Psoas muscle (tissue), 8 donors: ENCODE measurements at places on chromosomes 6 and 20. TPM values are rescaled to one million over a fixed set of nuclear protein-coding genes. Genes with fewer than 3 reads are reported as not detected.

DNA sequence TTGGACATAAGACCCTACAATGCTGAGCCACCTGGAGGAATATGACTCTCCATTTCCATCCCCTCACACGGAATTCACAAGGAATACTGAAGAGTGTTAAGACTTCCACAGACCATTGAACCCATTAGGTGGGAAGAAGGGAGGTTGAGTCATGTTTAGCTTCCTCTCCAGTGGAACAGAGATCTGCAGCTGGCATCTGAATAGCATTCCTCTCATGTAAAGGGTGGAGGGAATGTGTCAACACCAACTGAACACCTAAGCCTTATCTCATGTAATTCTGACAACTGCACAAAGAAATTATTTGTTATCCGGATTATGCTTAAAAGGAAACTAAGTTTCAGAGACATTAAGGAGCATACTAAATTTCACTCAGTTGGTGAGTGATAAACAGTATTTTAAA is 705.9 kb downstream of the MAFB start:
- peaks cover 41% of the 10 kb centered on the region for H3K4me1 ChIP-seq
- no peaks in the 10 kb centered on the region for H3K27me3 ChIP-seq
- H3K36me3 ChIP-seq, result no peaks in the 10 kb centered on the region
- no peak overlapping the region for H3K4me3 ChIP-seq
- no peak for DNase-seq

GRCh38 chr6:153059757-153060156 is 57.2 kb upstream of the MTRF1L start:
- H3K27ac ChIP-seq, result no peak overlapping the region
- DNase-seq, result no peak
- no peak overlapping the region for H3K4me3 ChIP-seq
- no peaks in the 10 kb centered on the region for H3K36me3 ChIP-seq

- no peaks in the 10 kb centered on the region for H3K27me3 ChIP-seq
- no peaks in the 10 kb centered on the region for H3K36me3 ChIP-seq
- peaks cover 25% of the 10 kb centered on the region for H3K4me1 ChIP-seq
Measured at GRCh38 chr20:8163543-8163942, 31.5 kb downstream of the PLCB1 start.

GRCh38 chr6:138098306-138098705 is 8.9 kb downstream of the PERP start:
- no peaks in the 10 kb centered on the region for H3K27me3 ChIP-seq
- H3K27ac ChIP-seq, result no peak overlapping the region
- peaks cover 7% of the 10 kb centered on the region for H3K4me1 ChIP-seq
- H3K4me3 ChIP-seq, result no peak overlapping the region

GRCh38 chr20:22462975-22463914 is 121.1 kb downstream of the FOXA2 start:
- no peak overlapping the region for H3K27ac ChIP-seq
- no peak for DNase-seq
- no peaks in the 10 kb centered on the region for H3K36me3 ChIP-seq
- no peak overlapping the region for H3K4me3 ChIP-seq
- no peaks in the 10 kb centered on the region for H3K27me3 ChIP-seq

GRCh38 chr20:54097236-54097529 is 26.8 kb upstream of the BCAS1 start:
- H3K4me1 ChIP-seq, result no peaks in the 10 kb centered on the region
- H3K4me3 ChIP-seq, result no peak overlapping the region
- no peak for DNase-seq
- H3K27ac ChIP-seq, result no peak overlapping the region

- peak; percentile 70 for DNase-seq
- peak overlapping the region; percentile 22 for H3K4me3 ChIP-seq
- H3K4me1 ChIP-seq, result no peaks in the 10 kb centered on the region
- H3K27me3 ChIP-seq, result no peaks in the 10 kb centered on the region
- H3K36me3 ChIP-seq, result no peaks in the 10 kb centered on the region
- H3K27ac ChIP-seq, result no peak overlapping the region
Measured at GRCh38 chr6:7673063-7673536, 52.8 kb upstream of the BMP6 start.

The PGC gene
- not detected for total RNA-seq

The PI3 gene
- 0.40 TPM for total RNA-seq

DNA sequence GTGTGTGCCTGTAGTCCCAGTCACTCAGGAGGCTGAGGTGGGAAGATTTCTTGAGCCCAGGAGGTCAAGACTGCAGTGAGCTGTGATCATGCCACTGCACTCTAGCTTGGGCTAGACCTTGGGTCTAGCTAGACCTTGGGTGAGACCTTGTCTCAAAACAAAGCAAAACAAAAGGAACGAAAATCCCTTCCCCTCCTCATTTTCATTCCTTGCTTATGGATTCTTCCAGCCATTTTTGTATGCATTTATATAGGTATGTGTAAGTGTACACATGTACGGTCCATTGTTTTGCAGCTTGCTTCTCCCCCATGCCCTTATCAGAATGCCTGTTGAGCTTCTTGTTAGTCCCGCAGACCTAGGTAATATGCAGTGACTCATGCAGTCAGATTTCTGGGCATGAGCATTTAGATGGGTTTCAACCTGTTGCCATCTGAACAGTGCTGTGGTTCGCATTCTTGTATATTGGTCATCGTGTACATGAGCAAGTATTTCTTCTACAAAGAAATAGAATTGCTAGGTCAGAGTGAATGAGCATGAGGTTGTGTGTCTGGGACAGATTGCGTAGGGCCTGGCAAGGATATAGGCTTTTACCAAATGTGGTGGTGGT is 73.2 kb downstream of the ATRN start:
- H3K27ac ChIP-seq, result no peak overlapping the region
- H3K36me3 ChIP-seq, result peaks cover 46% of the 10 kb centered on the region
- no peaks in the 10 kb centered on the region for H3K27me3 ChIP-seq
- DNase-seq, result no peak
- no peaks in the 10 kb centered on the region for H3K4me1 ChIP-seq
- no peak overlapping the region for H3K4me3 ChIP-seq

DNA sequence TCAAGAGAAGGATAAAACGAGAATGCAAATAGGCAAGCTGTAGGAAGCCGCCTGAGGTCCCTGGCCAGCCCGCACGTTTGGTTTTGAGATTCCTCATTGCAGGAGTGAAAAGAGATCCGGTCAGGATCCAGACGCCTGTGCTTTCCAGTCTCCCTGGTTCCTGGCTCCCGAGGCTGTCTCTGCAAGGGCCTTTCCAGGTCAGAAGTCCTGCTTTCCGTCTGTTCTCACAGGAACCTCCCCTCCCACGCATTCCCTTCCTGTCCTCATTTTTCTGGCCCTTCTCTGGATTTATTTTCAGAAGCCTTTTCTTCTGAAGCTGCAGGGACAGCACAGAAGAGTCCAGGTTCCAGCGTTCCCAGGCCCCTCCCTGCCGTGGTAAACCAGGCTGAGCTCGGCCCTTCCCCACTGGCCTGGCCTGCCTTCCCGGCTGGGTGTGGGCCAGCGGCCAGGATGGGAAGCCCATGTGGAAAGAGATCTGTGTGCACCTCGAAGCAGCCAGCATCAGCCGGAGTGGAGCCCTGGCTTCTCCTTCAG is 54.0 kb downstream of the TMEM242 start:
- H3K27ac ChIP-seq, result peak overlapping the region; percentile 46
- DNase-seq, result peak; percentile 78
- no peaks in the 10 kb centered on the region for H3K27me3 ChIP-seq
- peaks cover 12% of the 10 kb centered on the region for H3K4me1 ChIP-seq
- H3K36me3 ChIP-seq, result no peaks in the 10 kb centered on the region

The C6orf62 gene
- total RNA-seq, result 45.7 TPM

GRCh38 chr6:170286246-170286933 is 4.5 kb downstream of the DLL1 start:
- no peak for DNase-seq
- H3K4me1 ChIP-seq, result peaks cover 11% of the 10 kb centered on the region
- no peak overlapping the region for H3K27ac ChIP-seq
- H3K4me3 ChIP-seq, result no peak overlapping the region
- peaks cover 45% of the 10 kb centered on the region for H3K27me3 ChIP-seq

The EEF1A2 gene
- total RNA-seq, result 1,781 TPM

DNA sequence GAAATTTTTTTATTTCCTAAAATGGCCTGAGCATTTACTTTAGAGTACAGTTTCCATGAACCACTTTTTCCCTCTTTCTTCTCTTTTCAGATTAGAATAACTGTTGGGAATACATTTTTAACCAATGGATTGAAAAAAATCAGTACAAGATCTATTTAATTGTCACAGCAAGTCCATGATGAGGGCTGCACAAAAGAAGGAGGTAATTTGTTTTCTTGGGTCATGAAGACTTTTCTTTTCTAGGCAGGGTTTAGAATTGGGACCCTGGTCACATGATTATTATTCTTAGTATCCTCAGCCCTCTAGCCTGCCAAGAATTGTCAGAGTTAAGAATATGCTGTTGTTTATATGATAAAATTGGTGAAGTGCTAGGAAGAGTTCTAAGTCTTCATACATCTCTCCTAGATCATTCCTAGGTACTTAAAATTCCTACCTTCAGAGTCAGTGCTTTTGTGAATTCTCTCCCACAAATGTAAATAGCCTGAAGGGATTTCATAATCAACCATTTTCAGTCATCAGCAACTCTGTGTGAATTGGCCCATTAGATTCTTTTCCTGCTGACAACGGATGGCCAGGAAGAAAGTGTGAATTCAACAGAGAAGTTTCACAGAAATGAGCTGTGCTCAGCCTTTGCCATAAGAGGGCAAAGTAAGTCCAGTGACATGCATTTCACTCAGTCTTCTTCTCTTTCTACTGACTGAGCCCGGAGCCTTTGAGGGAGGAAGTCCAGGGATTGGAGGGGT is 32.4 kb upstream of the TPBG start:
- H3K4me1 ChIP-seq, result no peaks in the 10 kb centered on the region
- no peaks in the 10 kb centered on the region for H3K36me3 ChIP-seq
- no peaks in the 10 kb centered on the region for H3K27me3 ChIP-seq
- H3K4me3 ChIP-seq, result no peak overlapping the region
- H3K27ac ChIP-seq, result no peak overlapping the region
- no peak for DNase-seq

The MEI4 gene
- total RNA-seq, result not detected

The CDYL gene
- 30.0 TPM for total RNA-seq

DNA sequence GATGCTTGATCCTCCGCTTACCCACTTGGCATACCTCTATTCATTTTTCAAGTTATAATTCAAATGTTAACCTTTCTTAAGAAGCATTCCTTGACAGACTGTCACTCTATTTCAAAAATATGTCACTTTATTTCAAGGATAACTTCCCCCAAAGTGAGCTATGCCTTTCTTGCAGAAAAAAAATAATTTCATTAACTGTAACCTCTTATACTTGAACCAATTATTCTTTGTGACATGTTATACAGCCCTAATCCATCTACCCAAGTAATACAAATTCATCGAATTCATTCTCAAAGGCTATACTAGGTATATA is 9.3 kb upstream of the NHSL1 start:
- H3K4me1 ChIP-seq, result no peaks in the 10 kb centered on the region
- no peak overlapping the region for H3K4me3 ChIP-seq
- no peaks in the 10 kb centered on the region for H3K36me3 ChIP-seq
- no peak overlapping the region for H3K27ac ChIP-seq
- no peaks in the 10 kb centered on the region for H3K27me3 ChIP-seq

DNA sequence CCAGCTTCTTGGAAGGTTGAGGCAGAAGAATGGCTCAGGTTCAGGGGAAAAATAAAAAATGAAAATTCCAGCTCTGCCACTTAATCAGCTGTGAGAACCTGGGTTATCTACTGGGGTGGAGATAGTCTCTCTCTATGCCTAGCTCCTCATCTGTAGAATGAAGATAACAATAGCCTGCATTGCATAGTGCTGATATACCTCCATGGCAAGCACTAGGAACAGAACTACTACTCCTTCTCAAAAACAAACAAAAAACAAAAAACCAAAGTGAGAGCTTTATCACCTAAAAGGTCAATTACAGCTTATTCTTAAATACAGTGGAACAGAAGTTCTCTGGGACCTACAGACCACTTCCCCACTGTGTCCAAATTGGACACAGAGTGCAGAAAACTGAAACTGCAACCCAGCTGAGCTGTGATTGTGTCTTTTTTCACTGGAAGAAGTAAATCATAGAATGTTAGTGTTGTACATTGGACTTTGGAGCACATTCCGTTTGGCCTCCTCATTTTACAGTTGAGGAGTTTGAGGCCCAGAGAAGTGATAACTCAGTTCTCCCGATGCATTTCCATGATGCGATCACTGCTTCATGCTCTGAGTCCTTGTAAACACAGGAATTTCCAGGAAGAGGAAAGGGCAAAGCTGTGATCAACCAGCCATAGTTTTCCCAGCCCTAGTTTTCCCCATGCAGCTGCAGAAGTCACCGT is 23.3 kb downstream of the MTFR2 start:
- no peak overlapping the region for H3K27ac ChIP-seq
- DNase-seq, result no peak
- peaks cover 4% of the 10 kb centered on the region for H3K4me1 ChIP-seq
- H3K4me3 ChIP-seq, result peak overlapping the region; percentile 47

DNA sequence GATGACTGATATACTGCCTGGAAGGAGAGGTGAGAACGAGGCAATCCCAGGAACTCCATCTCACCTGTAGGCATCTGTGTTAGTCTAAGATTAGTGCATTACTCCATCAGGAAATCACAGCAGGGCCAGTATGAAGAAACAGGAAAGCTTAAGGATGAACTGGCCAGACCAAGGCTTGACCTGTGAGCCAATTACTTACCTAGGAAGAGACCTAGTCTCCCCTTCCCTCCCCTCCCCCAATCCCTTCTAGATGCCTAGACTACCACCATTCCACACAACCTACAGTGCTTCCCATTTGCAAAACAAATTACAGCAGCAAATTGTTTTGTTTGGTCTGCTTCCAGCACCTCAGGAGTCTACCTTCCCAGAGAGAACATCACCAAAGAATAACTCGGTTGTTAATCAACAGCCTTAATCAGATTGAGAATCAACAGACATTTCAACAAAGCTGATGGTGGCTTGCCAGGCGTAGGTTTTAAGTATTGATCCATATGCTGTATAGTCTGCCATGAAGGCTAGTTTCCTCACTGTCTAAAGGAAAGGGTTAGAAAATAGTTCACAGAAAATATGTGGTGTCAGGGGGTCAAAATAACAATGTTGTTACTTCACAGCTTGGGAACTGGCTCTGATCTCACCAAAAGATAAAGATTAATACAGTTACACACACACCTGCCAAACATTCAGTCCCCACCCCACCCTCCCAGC is 10.1 kb downstream of the PKHD1 start:
- H3K27me3 ChIP-seq, result no peaks in the 10 kb centered on the region
- no peaks in the 10 kb centered on the region for H3K4me1 ChIP-seq
- DNase-seq, result no peak

DNA sequence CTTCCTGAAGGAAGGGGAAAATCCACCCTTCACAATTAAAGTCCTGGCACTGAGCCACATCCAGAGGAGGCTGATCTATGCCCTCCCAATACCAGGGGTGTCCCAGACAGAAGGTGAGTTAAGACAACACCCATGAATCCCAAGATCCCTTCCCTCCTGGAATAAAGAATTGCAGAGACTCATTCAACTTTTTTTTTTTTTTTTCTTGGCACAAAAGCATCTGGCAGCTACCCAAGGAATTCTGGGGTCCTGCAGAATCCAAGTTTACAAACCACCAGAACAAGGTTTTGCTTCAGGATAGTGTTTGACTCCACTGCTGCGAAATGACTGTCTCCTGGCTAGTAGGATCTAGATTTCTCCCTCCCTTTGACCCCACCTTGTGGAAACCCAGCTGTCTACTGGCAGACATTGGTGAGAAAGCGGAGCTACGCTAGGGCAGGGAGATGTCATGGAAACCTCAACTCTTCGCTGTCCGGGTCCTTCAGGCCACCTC is 37.4 kb downstream of the JAG1 start:
- H3K27ac ChIP-seq, result peak overlapping the region; percentile 38
- H3K27me3 ChIP-seq, result no peaks in the 10 kb centered on the region
- no peak overlapping the region for H3K4me3 ChIP-seq
- DNase-seq, result no peak
- peaks cover 19% of the 10 kb centered on the region for H3K4me1 ChIP-seq
- H3K36me3 ChIP-seq, result peaks cover 27% of the 10 kb centered on the region

The TENT5A gene
- 4.3 TPM for total RNA-seq

GRCh38 chr6:24145690-24146131 is 19.7 kb downstream of the NRSN1 start:
- H3K36me3 ChIP-seq, result no peaks in the 10 kb centered on the region
- no peaks in the 10 kb centered on the region for H3K27me3 ChIP-seq
- no peaks in the 10 kb centered on the region for H3K4me1 ChIP-seq
- H3K27ac ChIP-seq, result no peak overlapping the region
